ENCODE measurements at places on chromosomes 3 and 15. TPM values are rescaled to one million over a fixed set of nuclear protein-coding genes. Genes with fewer than 3 reads are reported as not detected.

Gene MUC20
- not detected for total RNA-seq

Gene GATM
- total RNA-seq: 0.85 TPM

Gene TMEM41A
- total RNA-seq: 10.8 TPM

Gene CCR9
- total RNA-seq: not detected

Gene PARP15
- 0.37 TPM for total RNA-seq

Gene LRRIQ4
- total RNA-seq: not detected

Gene FES
- total RNA-seq: 0.16 TPM

Gene ZPLD1
- 0.45 TPM for total RNA-seq

Gene SLC35G2
- total RNA-seq: 22.7 TPM

Gene VIPR1
- total RNA-seq: not detected

Gene PODXL2
- total RNA-seq: 199 TPM

Gene CCR8
- not detected for total RNA-seq

Gene GOLGA8S
- not detected for total RNA-seq

Gene ARL14
- total RNA-seq: not detected

Gene AGTR1
- 0.08 TPM for total RNA-seq

Gene DPPA2
- total RNA-seq: not detected

Gene PLA2G4E
- total RNA-seq: not detected

Gene EPHA3
- total RNA-seq: 43.2 TPM

Gene CRABP1
- not detected for total RNA-seq

Gene PATL2
- total RNA-seq: 0.21 TPM

Gene ADGRG7
- total RNA-seq: not detected

Gene CFAP100
- total RNA-seq: not detected

Gene CACNA2D3
- not detected for total RNA-seq

Gene CD86
- total RNA-seq: not detected

Gene GPR62
- total RNA-seq: not detected

Gene HYAL2
- 78.5 TPM for total RNA-seq

Gene MESP2
- total RNA-seq: 0.27 TPM

Gene NPAP1
- total RNA-seq: not detected

Gene IGSF11
- 66.5 TPM for total RNA-seq

Gene TRH
- total RNA-seq: not detected

Gene ALDH1A2
- total RNA-seq: 0.18 TPM

Gene PRR20G
- total RNA-seq: not detected

Gene TMCO5A
- not detected for total RNA-seq

Gene BCL2A1
- total RNA-seq: 105 TPM

Gene GOLGA6D
- total RNA-seq: not detected

Gene POLG
- 42.2 TPM for total RNA-seq

Gene SGO1
- total RNA-seq: 13.6 TPM

Gene RPL4
- 7,927 TPM for total RNA-seq

Gene DNASE1L3
- 1.3 TPM for total RNA-seq

Gene LRRC3B
- not detected for total RNA-seq

Gene STAC
- 2.2 TPM for total RNA-seq

Gene ARPC4
- total RNA-seq: 251 TPM

Gene ADPRH
- 1.6 TPM for total RNA-seq

Gene ARID3B
- total RNA-seq: 3.4 TPM

Gene FEZF2
- total RNA-seq: not detected

Gene SLC28A2
- total RNA-seq: not detected

Gene FSTL1
- total RNA-seq: 69.2 TPM
